ENCODE measurements at places on chromosomes 6 and 20.

- no peak for DNase-seq
Observed at GRCh38 chr6:51260003-51260402, 441.3 kb downstream of the TFAP2B start.

- DNase-seq: no peak
Observed at GRCh38 chr6:159995405-159995804, 26.5 kb downstream of the IGF2R start.

DNA sequence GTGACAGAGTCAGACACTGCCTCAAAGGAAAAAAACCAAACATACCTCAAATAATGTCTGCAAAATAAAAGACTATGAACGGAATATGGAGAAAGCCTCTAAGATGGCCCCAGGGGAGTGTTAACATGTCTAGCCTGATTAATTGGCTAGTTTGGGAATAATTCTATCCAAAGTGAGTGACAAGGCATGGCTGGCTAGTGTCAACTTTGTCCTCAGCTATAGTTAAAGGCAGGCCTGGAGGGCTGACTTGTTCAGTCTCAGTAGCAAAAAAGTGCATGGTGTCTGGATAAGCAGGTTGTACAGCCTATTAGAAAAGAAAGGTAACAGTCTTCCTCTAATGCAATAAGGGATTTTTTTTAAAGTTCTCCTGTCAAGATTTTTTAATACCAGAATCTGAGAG lies 32.7 kb downstream of the GCNT2 start:
- no peak for DNase-seq

DNA sequence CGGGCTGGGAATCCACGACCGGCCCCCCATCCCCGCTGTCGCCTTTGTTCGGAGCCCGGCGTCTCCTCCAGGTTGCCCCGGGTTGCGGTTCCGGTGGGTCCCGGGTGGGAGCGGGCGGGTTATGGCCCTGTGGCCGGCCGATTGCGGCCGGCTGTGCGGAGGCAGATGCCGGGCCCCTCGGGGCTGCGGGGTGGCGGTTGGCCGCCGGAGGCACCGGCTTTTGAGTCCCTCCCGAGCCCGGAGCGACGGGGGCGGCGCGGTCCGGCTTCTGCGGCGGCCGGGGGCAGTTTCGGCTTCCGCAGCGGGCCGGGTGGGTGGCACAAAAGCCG lies 431 bp downstream of the LOC128125822 start:
- DNase-seq: no peak

DNA sequence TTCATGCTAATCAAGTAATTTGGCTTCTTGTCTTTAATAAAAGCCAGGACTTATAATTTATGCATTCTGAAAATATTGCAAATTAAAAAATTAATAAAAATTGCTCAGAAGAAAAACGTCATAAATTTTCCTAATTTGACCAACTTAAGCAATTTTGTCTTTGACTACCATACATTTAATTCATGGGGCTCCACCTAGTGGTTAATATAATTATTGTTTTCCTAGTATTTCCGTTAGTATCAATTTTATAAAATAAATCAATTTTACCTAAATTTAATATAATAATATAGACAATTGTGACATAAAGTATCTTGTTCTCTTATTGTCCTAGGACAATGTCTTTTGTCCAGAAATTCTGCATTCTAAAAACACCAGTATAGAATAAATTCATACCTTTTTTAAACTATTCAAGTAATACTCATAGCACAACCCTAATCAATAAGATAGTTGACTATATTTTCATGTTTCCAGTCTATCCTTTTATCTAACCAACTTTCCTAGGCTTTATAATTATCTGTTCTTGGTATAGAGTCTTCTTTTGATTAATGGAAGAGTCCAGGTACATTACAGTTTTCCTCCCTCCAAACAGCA lies 319.9 kb downstream of the TRDN start:
- DNase-seq: no peak

- no peak for DNase-seq
Observed at GRCh38 chr6:1708122-1708521, 98.4 kb downstream of the FOXC1 start.

DNA sequence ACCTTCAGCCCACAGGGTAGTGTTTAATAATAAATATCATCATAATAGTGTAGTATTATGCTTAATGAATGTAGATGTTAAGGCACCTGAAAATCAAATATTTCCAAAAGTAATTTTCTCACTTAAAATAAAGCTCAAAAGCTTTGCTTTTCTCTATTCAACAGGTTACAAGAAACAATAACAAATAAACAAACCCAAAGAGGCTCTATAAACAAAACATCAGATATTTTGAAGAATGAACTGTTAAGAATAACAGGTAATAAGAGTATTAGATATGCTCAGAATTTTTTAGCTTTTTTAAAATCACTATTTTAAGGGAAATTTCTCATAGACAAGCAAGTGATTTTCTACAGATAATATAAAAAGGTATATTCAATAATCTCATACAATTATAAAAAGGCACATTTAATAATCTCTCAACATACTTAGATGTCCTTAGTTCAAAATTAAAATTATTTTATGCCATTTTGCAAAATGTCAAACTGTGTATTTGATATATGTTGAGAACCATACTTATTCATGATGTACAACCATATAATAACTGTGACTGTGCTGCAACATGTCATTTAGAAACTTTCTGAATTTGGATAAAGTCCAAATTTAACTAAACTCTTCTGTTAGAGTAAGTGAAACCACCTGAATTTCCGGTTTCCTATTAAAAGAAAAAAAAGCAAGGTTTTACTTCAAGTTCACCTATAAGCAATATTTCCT lies 35.8 kb downstream of the PHIP start:
- no peak for DNase-seq

Data from RCC 7860 (cell line).